CD8-positive, alpha-beta memory T cell (primary cell): ENCODE measurements at places on chromosomes 12 and 14. TPM values are rescaled to one million over a fixed set of nuclear protein-coding genes. Genes with fewer than 3 reads are reported as not detected.

DNA sequence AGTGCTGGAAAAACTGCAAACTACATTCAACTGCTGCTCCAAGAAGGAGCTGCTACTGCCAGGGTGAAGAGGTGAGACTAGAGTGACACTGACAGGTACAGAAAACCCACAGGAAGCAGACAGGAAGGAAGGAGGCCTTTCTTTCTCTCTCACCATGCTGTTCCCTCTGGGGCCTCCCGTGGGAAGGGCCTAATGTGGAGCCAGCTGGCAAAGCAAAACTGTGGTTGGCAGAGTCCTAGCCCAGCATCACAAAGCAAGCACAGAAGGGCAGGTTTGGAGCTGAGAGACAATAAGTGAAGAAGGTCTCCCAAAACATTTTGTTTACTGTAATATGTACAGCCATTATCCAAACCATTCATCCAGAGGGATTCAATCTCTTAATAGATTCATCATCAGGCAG is 122.5 kb upstream of the MAX start:
- no peaks in the 10 kb centered on the region for H3K36me3 ChIP-seq
- no peak overlapping the region for H3K27ac ChIP-seq
- no peak for DNase-seq
- no peaks in the 10 kb centered on the region for H3K27me3 ChIP-seq
- peaks cover 14% of the 10 kb centered on the region for H3K4me1 ChIP-seq
- H3K4me3 ChIP-seq, result no peak overlapping the region

DNA sequence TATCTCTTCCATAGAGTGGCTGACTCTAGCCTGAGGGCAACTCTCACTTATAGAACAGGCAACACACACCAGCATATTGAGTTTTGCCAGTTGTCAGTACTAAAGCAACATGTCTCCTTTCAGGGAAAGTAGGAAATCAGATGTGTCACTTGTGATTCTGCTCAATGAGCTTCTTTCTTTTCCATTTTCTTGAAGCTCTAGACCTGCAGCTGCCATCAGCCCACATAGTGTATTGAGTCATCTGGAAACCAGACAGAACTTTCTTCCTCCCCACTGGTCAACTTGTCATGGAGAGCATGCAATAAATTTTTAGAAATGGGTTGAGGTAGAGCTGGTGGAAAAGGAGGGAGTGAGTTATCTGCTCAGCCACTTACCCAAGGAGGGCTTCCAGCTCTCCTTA is 209.0 kb upstream of the PLEKHG7 start:
- DNase-seq, result no peak
- H3K4me1 ChIP-seq, result no peaks in the 10 kb centered on the region

DNA sequence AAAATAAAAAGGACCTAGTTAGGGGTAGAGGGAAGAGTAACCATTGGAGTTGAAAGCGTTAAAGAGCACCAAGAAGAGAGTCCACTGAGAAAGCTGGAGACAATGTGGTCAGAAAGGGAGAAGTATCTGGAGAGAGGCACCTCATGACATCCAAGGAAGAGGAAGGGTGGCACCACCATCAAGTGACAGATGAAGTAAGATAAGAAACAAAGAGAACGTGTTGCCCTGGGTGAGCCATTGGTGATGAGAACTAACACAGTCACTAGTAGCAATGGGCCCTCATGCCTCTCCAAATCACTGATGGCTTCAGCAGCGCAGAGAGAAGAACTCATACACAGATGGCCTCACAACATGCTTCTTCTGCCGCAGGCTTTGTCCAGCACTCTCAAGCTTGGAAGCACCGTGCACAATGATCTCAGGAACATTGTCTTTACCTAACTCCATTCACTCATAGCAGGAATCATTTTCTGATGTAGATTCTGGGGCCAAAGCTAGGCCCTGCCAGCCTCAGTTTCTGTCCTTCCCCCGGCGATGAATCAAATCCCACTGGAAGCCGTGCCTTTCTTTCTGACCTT is 252.9 kb downstream of the DPF3 start:
- no peaks in the 10 kb centered on the region for H3K4me1 ChIP-seq
- H3K27ac ChIP-seq, result no peak overlapping the region
- H3K27me3 ChIP-seq, result no peaks in the 10 kb centered on the region

DNA sequence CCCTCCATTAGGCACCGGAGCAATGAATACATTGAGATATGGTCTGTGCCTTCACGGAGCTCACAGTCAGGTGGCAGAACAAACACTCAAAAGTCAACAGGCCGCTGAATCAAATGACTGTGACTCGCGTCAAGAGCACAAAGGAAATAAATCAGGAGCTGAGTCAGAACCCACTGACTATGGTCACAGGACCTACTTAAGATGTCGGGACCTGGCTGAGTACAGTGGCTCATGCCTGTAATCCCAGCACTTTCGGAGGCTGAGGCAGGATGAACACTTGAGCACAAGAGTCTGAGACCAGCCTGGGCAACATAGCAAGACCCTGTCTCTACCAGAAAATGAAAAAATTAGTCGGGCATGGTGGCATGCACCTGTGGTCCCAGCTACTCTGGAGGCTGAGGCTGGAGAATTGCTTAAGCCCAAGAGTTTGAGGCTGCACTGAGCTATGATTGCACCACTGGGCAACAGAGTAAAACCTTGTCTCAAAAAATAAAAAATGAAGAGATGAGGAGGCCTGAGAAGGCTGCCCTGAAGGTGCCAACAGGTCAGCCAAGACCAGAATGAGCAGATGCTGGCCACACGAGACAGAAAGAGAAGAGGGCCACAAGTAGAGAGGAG is 19.9 kb downstream of the TMEM233 start:
- no peak for DNase-seq
- no peaks in the 10 kb centered on the region for H3K4me1 ChIP-seq
- no peak overlapping the region for H3K4me3 ChIP-seq
- no peak overlapping the region for H3K27ac ChIP-seq
- no peaks in the 10 kb centered on the region for H3K27me3 ChIP-seq

DNA sequence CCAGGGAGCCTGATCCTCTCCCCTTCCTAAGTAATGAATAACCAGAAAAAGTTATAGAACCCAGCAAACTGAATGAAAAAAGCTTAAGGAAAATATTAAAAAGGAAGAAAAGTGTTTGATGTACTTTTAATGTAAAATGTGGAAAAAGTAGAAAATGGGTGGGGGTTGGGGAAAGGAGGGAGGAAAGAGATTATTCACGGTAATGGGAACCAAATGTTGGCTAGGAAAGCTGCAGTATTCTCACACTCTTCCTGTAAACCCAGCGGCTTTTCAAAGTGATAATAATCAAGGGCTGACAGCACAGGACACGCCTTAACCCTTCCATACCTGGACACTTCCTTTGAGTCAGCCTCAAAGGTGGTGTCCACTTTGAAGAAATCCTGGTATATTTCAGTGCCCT is 139.2 kb downstream of the TGFB3 start:
- no peak overlapping the region for H3K27ac ChIP-seq
- no peaks in the 10 kb centered on the region for H3K27me3 ChIP-seq
- H3K4me3 ChIP-seq, result no peak overlapping the region
- H3K36me3 ChIP-seq, result no peaks in the 10 kb centered on the region
- DNase-seq, result no peak

TAPBPL gene
- 29.1 TPM for total RNA-seq

GRCh38 chr14:73750531-73750901 is 36.3 kb upstream of the PNMA1 start:
- H3K36me3 ChIP-seq, result no peaks in the 10 kb centered on the region
- no peak for DNase-seq
- no peaks in the 10 kb centered on the region for H3K27me3 ChIP-seq

GRCh38 chr12:72075401-72075800 is 136.8 kb downstream of the TPH2 start:
- H3K36me3 ChIP-seq, result no peaks in the 10 kb centered on the region
- no peak overlapping the region for H3K27ac ChIP-seq
- H3K27me3 ChIP-seq, result no peaks in the 10 kb centered on the region
- no peak for DNase-seq
- no peak overlapping the region for H3K4me3 ChIP-seq

DNA sequence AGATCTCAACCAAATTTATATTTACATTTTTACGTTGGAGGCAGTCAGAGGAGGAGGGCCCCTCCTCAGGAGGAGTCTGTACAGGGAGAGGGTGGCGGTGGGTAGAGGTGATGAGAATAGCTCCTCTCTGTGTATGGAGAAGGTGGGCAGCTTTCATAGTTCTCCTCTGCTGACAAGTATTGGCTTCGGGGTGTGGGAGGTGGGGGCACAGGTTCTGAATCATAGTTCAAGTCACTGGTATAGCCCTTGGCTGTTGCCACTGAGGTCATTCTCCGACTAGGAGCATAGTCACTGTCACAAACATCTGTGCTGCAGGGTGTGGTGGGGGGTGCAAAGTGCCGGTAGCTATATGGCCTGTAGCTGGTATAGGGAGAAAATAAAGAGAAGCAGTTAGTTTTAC is 50.3 kb downstream of the BCL2L14 start:
- H3K27me3 ChIP-seq, result no peaks in the 10 kb centered on the region
- H3K27ac ChIP-seq, result no peak overlapping the region
- H3K4me3 ChIP-seq, result no peak overlapping the region
- H3K36me3 ChIP-seq, result no peaks in the 10 kb centered on the region

DLGAP5 gene
- 38.8 TPM for total RNA-seq

DNA sequence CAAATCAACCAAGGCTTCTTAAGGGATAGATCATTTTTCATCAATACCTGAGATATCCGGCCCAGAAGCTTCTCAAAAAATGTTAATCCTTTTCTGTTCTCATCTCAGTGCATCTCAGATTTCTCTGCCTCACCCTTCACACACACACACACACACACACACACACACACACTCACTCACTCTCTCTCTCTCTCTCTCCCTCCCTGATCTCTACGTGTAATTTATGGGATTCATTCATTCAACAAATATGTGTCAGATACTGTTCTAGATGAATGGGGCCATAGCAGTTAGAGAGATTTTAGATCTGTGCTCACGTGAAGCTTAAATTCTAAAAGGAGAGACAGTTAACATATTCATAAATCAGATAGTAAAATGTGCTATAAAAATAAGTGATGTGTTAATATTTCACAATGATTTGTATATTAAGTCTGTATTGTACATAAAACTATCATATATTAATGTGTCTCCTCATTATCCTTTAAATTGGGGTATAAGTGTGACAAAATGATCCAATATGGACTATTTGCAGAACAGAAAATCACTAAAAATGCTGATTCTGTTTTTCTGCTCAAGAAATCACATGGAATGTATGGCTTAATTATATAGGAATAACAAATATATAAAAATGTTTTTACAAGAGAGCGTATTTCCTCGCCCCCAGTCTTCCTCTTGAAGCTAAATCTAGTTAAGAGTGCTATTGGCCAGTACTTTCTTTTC is 7.3 kb upstream of the FRMD6 start:
- no peaks in the 10 kb centered on the region for H3K27me3 ChIP-seq
- no peak overlapping the region for H3K27ac ChIP-seq
- H3K4me1 ChIP-seq, result no peaks in the 10 kb centered on the region

GRCh38 chr12:93297032-93297431 is 80.7 kb upstream of the NUDT4 start:
- no peaks in the 10 kb centered on the region for H3K27me3 ChIP-seq
- DNase-seq, result no peak
- no peak overlapping the region for H3K4me3 ChIP-seq
- H3K36me3 ChIP-seq, result no peaks in the 10 kb centered on the region
- H3K27ac ChIP-seq, result no peak overlapping the region

- H3K4me3 ChIP-seq, result no peak overlapping the region
- no peak for DNase-seq
- no peaks in the 10 kb centered on the region for H3K36me3 ChIP-seq
- no peaks in the 10 kb centered on the region for H3K4me1 ChIP-seq
- no peak overlapping the region for H3K27ac ChIP-seq
- no peaks in the 10 kb centered on the region for H3K27me3 ChIP-seq
Measured at GRCh38 chr12:82650627-82651337, 35.9 kb upstream of the TMTC2 start.
